AG08396 (cell line): ENCODE measurements at places on chromosomes 5 and 9.

- no peak for DNase-seq
These were observed 365.9 kb downstream of the MLLT3 start for GRCh38 chr9:20256284-20256948.

GRCh38 chr9:73200694-73201452 is 49.2 kb downstream of the ANXA1 start:
- DNase-seq, result no peak

DNA sequence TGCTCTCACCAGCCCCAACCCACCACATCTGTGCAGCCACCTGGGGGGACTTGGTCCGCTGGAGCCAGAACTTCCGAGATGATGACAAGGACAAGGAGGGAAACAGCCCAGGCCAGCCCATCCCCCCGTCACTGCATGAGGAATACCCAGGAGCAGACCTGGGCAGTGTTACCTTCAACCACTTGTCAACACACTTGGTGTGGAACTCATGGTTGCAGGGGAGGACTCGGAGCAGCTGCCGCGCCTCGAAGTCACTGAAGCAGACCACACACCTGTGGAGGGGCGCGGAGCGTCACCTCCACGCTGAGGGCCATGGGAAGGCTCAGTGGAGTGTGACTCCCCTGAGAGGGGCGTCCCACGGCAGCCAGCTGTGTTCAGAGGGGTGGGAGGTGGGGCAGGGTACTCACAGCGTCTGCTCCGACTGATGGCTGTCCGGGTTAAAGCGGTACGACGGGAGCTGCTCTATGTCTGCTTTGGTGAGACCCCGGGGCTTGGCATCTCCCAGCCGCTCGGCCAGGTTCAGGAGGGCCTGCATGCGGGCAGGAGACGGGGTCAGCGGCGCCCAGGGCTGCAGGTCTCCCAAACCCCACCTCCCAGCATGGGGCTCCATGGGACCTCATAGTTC is 8.0 kb downstream of the RNF44 start:
- DNase-seq, result no peak

GRCh38 chr5:77945874-77946273 is 169.7 kb upstream of the TBCA start:
- no peak for DNase-seq

GRCh38 chr5:164649266-164649665 is 1143.8 kb downstream of the MAT2B start:
- no peak for DNase-seq

DNA sequence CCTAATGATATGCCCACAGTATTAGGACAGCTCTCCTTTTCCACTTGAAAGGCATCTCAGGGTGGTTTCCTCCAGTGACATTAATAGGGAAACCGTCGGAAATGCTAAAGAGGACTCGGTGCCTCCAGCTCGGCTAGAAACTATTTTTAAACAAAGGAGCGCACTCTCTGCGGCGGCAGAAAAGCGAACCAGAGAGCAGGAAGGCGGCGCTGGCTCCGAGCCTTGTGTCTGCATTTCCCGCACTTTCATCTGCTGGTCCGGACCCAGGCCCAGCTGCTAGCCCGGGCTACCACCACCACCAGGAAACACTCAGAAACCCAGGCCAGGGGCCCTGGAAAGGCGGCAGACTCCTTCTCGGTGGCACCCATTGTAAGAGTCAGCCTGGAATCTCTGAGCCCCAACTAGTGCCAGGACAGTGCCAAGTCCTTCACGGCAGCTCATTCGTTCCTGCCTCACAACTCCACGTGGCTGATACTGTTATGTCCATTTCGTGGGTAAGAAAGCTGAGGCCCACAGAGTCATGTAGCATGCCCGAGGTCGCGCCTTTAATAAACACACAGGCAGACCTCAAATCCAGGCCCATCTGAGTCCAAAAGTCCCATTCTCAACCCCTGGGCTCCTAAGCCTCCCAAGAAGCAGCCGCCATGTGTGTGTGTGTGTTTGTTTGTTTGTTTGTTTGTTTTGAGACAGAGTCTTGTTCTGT is 73.9 kb downstream of the VAV2 start:
- DNase-seq, result no peak

DNA sequence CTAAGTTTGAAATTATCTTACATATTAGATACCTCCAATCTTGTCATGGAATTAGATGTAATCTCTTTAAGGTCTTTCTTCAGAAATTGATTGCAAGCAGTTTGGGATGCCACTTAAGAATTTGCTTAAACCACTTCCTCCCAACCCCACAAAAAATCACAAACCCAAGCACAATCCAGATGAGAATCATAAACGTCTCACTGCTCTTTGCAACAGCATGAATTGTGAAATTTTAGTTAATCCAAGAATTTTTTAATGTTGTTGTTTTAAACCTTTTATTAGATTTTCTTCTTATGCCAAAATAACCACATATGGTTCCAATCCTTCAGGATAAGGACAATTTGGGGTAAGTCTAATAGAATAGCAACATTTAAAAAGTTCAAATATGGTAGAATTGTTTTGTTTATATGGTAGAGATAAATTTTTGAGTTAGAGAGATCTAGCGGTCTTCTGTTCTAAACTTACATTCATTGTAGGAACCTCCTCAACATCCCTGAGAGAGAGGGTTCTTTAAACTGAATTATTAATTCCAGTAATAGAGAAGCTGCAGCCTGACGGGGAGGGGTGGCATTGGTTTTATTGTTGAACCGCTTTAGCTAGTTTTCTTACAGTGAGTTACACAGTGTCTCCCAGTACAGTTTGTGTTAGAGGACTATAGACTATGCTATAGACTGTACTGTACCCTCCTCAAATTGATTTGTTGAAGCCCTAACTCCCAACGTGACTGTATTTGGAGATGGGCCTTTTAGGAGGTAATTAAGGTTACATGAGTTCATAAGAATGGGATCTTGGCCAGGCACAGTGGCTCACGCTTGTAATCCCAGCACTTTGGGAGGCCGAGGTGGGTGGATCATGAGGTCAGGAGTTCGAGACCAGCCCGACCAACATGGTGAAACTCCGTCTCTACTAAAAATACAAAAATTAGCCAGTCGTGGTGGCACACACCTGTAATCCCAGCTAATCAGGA is 24.8 kb upstream of the IL6ST start:
- no peak for DNase-seq

DNA sequence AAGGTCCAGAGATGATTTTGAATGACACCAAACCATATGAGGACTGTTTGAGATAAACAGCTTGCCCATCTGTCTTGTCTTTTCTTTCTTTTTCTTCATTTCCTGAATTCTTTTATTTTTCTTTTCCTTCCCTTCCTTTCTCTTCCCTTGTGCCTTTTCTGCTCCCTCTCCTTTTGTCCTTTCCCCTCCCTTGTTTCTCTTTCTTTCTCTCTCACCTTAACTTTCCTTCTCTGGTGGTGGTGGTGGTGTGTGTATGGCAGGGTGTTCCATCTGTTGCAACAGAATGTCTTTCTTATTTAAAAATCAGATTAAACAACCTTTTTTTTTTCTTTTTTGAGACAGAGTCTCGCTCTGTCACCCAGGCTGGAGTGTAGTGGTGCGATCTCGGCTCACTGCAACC is 3.8 kb upstream of the PDCL start:
- no peak for DNase-seq

- DNase-seq, result no peak
These were observed at the start of gene GRIN3A for GRCh38 chr9:101738566-101739183. TSS of gene GRIN3A (minus strand) at chr9:101738647. CDS start at chr9:101737979, 668 bp downstream.

GRCh38 chr5:14713476-14714390 is 49.2 kb downstream of the OTULIN start:
- DNase-seq, result no peak

DNA sequence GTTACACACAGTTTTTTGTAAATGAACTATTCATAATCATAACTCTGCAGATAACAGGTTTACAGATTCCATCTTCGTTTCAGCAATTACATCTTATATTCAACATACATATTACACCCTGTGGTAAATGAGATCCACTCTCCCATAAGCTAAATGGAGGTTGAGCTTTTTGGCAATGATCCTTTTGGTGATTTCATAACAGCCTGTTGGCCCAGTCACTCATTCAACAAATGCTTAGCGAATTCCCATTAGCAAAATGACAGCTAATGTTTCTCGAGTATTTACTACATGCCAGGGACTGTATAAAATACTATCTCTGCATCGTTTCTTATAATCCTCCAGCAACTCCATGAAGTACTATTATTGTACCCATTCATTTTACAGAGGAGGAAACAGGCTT is 25.4 kb upstream of the AGXT2 start:
- DNase-seq, result no peak

GRCh38 chr9:17280350-17281012 is 145.6 kb downstream of the CNTLN start:
- peak; percentile 7 for DNase-seq

- no peak for DNase-seq
These were observed 375.7 kb upstream of the ZNF462 start for GRCh38 chr9:106487266-106487665.

GRCh38 chr9:98647236-98647635 is 61.5 kb downstream of the GABBR2 start:
- DNase-seq, result no peak

GRCh38 chr9:228929-229695 is 14.4 kb downstream of the DOCK8 start:
- no peak for DNase-seq

- DNase-seq, result peak; percentile 71
These were observed 542 bp upstream of the TRIM52 start for GRCh38 chr5:181261320-181262049.

DNA sequence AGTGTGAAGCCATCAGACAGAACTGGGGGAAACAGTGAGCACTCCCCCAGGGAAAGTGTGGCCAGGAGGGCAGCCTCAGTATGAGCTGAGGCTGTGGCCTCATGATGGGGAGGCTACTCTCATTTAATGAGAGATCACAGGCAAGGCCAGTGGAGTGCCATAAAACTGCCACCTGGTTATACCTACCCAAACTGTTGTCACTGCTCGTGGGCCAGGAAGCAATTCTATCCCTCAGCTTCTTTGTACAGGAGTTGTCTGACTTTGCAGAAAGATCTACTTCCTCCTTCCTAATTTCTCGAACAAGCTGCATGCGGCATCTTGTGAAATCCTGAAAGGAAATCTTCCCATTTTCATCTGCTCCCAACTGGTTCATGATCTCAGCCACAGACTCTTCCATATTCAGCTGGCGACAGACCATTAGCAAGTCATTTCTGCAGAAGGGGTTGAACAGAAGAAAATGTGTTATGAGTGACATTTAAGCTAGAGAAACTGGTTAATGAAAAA is 50.0 kb downstream of the TSSK1B start:
- no peak for DNase-seq

DNA sequence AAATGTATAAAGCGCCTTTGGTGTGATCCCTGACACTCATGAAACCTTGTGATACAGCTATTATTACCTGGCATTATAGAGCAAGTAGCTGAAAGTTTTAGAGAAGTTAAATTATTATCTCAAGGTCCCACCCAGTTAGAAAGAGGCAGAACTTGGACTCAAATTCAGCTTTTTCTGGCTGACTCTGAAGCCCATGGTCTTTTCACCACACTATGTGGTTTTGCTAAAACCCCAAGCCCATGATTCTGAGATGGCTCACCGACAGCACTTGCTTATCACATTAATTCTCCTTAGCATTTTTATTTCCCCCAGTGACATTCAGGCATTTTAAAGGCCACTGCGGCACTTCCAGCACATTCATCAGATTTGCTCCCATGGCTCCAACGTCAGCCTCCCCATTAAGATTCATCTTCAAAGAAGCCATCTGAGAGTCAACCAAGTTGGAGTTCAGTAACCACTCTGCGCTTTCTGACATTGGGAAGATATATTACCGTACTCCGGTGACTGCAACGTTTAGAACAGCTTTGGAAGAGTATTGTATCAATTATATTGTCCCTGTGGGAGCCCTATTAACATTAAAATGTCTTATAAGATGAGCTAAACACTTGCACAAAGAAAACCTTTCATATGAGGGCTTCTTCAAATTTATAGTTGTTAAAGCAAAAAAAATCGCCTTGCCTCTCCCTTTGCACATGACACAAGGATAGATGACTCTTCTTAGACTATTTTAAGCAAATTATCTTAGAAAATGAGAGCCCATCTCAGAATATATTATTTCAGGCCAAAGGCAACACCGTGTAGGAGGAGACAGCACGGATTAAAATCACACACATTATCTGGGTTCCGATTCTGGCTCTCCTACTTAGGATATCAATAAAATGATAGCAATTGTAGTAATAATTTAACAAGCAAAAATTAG is 638.1 kb downstream of the ACTL7B start:
- DNase-seq, result no peak

DNA sequence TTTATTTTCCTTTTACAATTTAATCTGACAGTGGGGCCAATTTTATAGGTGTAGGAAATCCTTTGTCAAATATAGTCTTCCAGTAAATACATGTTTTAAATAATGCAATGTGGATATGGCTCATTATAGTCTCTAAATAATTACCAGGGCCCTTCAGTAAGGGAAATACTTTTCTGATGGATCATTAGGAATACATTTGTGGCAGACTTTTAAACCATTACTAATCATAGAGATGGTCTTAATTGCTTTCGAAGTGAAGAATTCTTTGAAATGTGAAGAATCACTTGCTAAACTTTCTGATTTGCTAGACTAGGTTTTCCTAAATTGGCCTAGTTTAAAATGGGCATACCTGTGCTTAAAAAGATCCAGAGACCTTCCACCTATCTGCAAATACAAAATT is 105.6 kb upstream of the ELL2 start:
- DNase-seq, result no peak

- no peak for DNase-seq
These were observed 111.7 kb upstream of the BOD1 start for GRCh38 chr5:173727839-173728778.

GRCh38 chr5:143057580-143057999 is 287.4 kb downstream of the ARHGAP26 start:
- no peak for DNase-seq

DNA sequence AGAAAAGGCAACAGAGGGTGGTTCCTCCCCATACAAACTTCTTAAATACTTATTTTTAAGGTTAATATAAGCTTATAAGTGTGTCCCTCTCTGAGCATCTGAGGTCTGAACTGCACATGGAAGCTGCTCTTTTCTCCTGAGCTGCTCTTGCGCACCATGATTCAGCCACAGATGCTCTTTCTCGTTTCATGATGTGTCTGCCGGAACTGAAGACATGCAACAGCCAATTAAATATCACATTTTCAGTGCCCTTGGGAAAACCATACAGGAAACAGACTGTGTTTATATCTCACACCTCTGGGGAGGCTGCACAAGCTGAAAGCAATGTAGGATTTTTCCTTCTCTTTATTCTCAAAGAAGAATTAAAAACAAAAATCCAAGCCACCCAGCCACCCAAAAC is 96.8 kb upstream of the NREP start:
- DNase-seq, result peak; percentile 7

DNA sequence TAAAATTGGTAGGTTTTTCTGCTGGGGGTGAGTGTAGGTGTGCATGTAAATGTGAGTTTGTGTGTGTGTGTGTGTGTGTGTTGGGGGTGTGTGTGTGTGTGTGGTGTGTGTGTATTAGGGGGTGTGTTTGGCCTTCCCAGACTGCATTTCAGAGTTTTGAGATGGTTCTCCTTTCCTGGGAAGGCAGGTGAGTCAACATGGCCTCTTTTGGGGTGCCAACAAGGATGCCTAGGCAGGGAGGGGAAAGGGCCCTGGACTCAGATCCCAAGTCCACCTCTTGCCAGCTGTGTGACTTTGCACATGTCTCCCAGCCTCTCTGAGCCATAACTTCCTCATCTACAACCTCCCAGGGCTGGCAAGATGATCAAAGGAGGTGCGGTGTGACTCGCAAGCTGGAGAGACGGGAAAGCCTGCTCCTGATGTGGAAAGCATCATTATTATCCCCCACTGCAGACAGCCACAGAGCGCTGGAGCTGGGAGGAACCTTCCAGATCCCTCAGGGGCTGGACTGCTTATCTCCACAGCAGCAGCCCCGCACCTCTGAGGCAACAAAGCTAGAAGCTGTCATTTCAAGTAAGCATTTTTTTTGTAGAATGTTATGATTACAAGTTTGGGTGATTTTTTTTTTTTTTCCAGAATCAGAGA is 63.5 kb upstream of the TBC1D2 start:
- peak; percentile 32 for DNase-seq

GRCh38 chr5:77011498-77011897 is 18.7 kb upstream of the AGGF1 start:
- DNase-seq, result no peak
